ENCODE measurements at places on chromosomes 13 and 19.

DNA sequence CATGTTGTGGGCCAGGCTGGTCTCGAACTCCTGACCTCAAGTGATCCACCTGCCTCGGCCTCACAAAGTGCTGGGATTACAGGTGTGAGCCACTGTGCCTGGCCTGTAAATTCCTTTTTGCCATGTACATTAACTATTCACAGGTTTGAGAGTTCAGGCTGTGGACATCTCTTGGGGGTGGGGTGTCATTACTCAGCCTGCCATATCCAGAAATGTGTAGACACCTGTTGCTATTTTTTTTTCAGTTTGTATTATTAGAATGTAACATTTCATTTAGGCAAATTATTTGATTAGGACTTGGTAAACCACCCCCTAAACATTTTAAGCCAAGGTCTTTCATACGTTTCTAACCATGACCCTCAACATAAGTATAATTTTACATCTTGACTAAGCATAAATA is 20.5 kb downstream of the ZNF227 start:
- no peak for DNase-seq

- DNase-seq: no peak
Measured at GRCh38 chr19:2173388-2173766, 9.6 kb downstream of the DOT1L start.

DNA sequence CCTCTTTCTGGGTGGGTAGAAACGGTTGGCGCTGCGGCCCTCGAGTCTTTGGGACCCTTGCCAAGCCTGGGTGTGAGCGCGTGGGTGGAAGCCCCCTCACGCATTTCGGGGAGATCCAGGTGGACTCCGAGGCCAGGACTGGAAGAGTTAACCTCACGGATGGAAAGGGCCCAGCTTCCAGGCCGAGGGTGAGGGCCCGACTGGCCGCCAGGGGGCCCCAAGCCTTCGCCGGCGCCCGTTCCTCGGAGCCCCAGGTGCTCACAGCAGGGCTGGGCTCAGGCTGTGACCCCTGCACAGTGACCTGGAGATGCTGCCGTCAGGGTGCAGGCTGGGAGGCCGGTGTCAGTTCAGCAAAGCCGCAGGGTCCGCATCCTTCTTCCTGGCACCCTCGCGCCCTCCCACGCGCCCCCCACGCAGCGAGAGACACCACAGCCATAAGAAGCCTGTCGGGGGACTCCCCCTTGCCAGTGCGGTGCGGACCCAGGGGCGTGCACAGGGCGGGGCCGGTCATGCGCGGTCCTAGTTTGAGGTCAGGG is 34.2 kb upstream of the TMEM255B start:
- DNase-seq: peak; percentile 93

GRCh38 chr13:64441740-64442139 is 2788.4 kb downstream of the PCDH9 start:
- DNase-seq: no peak

GRCh38 chr19:46447006-46447405 is 18.3 kb upstream of the PNMA8C start:
- DNase-seq: no peak

GRCh38 chr13:31437975-31438374 is 238.2 kb downstream of the B3GLCT start:
- no peak for DNase-seq

All from SJSA1 (cell line).